Naive thymus-derived CD8-positive, alpha-beta T cell (primary cell): ENCODE measurements at places on chromosomes 11 and 22.

DNA sequence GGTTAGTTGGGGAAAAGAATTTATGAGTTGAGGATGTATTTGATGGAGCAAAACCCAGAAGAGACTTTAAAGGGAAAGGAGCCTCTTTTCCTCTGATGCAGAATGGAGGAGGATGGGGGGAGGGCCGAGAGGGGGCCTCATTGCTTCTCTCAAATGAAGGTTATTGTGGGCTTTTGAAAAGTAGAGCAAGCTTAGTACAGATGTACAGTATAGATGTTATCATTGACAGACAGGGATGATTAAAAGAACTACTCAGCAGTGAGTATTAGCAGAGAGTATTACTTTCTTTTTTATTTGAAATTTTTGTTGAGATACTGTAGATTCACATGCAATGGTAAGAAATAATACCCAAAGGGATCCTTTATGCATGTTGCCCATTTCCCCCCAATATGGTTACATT lies 98.1 kb downstream of the TEAD1 start:
- DNase-seq: no peak

DNA sequence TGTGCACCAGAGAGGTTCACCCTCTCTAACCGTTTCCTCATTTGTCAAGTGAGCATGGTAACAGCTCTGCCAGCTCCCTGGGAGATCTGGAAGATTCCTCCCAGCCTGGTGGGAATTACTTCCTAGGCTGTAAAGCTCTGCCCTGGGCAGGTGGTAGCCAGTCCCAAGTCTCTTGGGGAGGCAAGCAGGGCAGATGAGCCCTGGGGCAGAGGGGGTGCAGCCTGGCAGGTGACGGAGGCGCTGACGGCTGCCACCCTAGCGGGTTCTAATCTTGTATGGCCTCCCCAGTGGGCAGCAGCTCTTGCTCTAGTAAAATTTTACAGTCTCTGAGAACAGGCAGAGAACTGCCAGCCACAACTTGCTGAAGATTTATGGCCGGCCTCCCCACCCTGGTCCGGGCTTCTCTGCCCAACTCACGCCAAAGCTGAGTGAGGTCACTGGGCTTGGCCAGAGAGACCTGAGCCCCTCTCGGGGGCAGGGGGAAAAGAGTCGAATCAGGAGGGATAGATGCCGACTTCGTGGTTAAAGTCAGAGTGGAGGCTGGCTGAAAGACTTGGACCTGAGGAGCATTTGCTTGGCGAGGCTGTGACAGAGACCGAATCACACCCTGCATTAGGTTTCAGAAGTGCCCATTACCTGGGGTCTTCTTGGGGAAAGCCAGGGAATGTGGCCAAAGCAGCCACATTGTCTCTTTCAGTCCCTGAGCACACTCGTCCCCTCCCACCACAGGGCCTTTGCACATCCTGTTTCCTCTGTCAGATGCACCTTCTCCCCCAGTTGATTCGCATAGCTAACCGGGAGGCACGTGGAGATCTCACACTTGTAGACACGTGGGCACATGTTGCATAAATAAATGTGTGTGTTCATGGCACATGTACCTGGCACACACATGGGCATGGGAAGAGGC lies 188.2 kb downstream of the MN1 start:
- DNase-seq: no peak

DNA sequence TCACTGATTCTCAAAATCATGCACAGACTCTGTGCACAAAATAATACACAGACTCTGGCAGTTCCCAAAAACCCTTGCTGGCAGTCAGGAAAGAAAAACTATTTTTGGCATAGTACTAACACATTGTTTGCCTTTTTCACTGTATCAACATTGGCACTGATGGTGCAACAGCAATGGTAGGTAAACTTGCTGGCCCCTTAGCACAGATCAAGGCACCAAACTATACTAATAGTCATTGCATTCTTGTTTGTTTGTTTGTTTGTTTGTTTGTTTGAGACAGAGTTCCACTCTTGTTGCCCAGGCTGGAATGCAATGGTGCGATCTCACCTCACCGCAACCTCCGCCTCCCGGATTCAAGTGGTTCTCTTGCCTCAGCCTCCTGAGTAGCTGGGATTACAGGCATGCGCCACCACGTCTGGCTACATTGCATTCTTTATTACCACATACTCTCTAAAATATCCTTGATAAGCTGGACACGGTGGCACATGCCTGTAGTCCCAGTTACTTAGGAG lies 81.0 kb upstream of the SLC6A5 start:
- no peak for DNase-seq

DNA sequence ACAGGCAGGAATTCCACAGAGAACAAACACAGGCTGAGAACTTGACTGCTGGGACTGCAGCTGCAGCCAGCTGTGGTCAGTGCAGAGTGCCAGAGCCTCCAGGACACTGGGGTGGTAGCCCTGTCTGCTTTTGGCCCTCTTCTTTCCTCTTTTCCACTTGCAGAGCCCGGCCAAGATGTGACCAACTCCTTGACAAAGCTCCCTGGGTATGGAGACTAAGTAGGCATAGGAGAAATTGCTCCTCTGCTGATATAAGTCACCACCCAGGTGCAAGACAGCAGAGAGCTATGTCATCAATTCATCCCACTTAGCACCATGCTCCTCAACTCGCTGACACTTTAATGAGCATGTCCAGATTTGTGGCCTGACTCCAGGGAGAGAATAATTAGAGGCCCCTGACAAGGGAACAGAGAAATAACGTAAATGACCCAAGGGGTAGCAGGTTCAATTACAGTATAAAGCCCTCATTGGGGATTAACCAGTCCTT lies 369.4 kb upstream of the B3GAT1 start:
- no peak for DNase-seq

DNA sequence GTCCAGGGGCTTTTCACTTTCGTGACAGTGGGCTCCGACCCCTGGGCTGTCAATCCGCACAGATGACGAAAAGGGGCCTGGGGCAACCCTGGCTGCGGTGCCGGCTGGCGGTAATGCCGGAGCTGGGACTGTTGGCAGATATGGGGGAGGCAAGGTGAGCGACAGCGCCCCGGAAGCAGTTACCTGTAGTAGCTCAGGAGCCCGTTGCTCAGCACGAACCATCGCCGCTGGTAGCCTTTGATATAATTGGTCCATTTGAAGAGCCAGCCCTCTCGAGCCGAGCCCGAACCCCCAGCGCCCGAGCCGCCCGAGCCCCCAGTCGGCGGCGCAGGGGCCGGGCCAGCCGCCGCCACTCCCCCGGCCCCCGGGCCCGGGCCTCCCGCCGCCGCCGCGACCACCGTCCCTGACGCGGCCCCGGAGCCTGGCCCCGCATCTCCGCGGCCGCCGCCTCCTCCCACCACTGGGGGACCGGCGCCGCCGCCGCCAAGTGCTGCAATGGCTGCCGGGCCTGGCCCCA lies 396 bp downstream of the OSBP start:
- DNase-seq: peak; percentile 66

DNA sequence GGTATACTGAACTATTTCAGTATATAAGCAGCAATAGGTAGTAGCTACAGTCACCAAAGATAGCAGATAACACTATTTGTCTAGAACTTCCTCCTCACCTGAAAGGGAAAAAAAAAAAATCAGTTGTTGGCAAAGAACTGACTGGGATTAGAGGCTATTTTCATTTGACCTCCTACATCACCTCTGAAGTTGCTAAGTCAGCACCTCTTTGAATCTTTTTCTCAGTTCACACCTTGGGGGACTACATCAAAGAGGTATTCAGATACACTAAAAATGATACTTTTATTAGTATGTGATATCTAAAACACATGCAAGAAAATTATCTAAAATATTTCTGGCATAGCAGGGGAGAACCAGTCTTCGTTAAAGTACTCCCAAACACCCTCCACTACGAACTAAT lies 16.2 kb downstream of the MSANTD2 start:
- DNase-seq: no peak

DNA sequence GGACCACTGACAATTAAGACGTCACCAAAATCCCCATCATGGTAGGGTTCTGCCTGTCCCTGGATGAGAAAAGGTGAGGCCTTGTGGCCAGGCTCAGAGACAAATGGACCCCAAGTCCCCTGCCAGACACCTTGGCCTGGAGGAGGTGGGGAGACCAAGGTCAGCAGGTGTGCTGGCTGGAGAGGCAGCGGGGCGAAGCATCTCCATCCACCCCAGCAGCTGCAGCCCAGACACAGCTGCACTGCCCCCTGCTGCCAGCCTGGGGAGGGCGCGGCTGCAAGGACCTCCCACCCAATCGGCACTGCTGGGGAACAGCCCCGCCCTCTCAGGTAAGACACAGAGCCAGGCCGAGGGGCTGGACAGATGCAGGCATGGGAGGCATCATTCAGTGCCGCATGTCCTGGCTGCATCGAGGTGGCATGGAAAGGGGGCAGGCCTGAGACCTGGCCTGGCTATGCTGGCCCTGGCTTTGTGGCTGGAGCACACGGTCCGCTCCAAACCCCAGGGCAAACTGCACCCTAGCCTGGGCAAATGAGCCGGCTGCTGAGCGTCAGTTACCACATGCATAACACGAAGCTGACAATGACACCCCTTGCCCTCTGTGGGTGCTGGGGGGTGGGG lies 12.2 kb upstream of the MFNG start:
- DNase-seq: peak; percentile 74

DNA sequence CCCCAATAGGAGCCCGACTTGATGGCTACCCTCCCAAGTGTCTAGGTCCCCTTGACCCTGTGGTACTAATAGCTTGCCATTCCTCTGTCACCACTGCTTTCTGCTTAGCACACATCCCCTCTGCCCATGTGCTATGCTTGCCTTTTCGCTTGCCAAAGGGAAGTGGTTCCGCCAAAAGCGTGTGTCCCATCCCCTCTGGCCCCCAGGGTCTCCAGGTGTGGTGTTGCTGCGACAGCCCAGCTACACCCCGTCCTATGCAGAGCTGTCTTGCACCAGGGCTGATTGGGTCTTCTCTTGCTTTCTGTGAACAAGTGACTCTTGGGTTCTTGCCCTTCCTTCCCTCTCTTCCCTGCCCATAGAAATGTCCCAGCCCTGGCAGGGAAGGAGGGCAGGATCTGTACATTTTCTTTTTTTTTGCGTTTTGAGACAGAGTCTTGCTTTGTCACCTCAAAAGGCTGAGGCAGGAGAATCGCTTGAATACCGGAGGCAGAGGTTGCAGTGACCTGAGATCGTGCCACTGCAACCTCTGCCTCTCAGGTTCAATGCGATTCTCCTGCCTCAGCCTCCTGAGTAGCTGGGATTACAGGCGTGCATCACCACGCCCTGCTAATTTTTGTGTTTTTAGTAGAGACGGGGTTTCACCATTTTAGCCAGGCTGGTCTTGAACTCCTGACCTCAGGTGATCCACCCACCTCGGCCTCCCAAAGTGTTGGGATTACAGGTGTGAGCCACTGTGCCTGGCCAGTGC lies 3.9 kb downstream of the TANGO2 start:
- DNase-seq: no peak

DNA sequence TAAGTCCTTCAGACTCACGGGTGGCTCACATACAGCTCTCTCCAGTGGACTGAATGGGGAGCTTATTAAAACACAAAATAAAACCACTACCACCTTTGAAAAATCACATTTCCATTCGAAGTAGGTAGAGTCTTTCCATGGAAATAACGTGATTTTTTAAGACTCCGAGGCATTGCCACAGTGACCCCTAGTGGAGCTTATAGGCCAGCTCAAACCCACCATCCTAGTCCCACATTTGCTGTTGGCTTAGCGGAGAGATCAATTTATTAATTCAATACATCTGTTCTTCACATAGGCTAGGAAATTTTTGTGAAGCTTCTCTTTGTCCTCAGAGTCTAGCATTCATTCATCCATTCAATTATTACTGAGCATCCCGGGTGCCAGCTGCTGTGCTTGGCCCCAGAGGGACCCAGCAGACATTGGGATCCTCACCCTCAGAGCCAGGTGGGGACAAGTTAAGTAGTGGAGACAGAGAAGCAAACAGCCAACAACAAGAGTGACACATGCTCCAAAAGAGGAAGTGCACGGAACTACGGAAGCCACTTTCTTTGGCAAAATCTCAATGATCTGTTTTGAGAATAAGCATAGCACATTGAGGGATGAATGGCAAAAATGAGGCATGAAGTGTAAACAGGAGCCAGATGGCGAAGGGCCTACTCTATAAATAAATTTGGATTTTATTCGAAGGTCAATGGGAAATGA lies 10.2 kb upstream of the P4HA3 start:
- no peak for DNase-seq

GRCh38 chr11:61442616-61443015 lies 12.7 kb downstream of the SDHAF2 start:
- DNase-seq: no peak

DNA sequence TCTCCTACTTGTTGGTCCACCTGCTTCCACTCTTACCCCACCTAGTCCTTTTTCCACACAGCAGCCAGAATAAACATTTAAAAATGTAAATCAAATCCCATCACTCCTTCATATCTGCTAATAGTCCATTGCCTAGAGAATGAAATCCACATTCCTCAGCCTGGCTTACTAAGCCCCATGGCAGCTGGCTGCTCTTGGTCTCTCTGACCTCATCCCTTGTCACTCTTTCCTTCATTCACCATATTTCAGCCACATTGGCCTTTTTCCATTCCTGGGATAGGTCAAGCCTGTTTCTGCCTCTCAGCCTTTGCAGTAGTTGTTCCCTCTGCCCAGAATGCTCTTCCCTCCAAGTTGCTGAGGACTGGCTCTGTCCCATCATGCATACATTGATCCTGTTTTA lies 512.8 kb downstream of the INSC start:
- no peak for DNase-seq

- DNase-seq: no peak
Observed at GRCh38 chr11:94972700-94973098, 657 bp downstream of the CWC15 start.

DNA sequence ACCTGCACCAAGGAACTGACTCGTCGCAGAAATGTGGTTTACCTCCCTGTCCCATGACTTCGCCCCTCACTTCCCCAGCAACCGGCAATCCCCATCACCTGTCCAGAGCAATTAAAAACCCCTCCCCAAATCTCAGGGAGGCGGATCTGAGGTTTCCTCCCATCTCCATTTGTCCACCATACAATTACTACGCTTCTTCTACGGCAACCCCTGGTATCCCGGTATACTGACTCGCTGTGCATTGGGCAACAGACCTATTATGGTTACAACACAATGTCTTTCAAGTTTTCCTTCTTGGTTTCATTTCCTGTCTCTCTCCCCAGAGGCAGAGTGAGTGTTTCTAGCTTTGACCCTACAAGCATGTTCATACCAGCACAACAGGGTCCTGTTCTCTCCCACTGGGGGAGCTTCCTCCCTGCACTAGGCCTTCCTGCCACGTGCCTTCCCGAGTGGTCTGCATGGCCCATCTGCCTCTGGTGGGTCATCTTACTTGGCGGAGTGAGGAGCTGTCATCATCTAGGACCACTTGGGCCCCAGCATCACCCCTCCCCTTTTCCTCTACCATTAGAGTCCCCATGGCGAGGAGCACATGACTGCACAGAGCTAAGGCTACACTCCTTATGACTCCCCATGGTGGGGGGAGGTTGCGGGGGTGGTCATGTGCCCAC lies 30.3 kb upstream of the NAP1L4 start:
- no peak for DNase-seq

DNA sequence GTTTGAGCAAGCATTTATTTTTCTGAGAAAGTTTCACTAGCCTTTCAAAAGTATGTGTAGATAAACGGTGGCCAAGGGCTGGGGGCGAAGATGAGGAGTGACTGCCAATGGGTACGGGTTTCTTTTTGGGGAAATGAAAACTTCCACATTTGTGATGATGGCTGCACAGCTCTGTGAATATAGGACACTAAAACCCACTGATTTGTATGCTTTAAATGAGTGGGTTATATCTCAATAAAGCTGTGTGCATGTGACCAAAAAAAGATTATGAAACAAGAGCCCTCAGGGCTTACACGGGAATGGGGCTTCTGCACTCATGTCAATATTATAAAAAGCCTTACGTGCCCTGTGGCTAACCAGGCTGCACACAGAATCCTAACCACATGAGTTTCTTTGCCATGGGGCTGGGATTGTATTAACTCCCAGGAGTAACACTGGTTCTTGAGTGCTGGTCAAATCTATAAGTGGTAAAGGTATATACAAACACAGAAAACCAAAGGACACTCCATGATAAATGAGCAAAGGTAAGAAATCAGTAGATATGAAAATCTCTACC lies 31.3 kb downstream of the ABCC8 start:
- DNase-seq: no peak
